ENCODE measurements at places on chromosomes 7 and 10.

DNA sequence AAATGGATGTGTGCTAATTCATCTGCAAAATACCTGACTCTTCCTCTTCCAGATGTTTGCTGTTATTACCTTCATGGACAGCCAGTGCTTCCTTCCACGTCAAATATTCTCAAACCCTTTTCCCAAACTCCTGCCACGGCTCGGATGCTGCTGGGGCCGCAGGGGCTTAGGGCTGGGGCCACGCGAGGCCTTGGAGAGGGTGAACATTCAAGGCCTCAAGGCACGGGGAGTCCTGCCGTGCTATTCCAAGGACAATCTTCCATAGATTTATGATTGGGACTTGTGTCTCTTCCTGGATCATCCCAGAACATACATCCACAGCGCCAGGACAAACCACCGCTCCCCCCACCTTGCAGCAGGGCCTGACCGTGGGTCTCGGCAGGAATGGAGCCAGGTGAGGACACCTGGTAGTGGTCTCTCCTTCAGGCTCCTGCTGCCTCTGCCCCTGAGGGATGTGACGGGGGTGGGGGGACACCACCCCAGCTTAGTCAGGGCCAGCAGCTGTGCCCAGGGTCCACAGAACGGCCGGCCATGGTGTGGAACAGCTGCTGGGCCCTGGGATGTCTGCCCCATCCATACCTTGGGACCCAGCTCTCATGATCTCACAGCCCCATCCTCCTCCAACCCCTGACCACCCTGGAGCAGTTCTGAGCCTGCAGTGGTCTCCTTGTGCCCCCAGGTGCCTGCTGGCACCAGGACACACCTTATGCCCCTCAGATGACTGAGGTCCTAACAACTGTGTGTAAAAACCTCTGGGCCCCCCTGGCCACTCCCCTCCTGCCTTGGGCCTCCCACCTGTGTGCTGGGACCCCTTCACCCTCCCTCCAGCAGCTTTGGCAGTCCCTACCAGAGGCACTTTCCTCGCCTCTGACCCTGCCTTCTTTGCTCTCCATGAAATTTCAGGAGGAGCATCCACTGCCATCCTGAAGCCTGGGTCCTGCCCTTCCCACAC, 16.7 kb downstream of the VIPR2 start:
- no peak for DNase-seq

DNA sequence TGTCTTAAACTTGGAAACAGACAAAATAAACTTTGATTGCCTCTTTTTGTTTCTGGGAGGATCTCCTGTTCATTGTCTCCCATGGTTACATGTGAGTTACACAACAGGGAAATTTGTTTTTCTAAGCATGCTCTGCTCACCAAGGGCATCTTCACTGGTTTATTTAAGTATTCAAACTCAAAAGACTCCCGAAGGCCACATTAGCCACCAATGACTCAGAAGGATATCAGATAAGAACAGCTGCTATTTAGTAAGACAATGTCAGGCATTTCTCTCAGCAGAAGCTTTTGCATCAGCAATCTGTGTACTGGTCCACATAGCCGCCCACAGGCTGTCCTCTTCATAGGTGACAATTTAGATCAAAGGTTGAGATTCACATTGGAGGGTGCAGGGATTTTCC, 19.3 kb downstream of the OR6B1 start:
- peak; percentile 92 for DNase-seq

GRCh38 chr7:12244129-12244528, 33.0 kb downstream of the TMEM106B start:
- DNase-seq = peak; percentile 8

DNA sequence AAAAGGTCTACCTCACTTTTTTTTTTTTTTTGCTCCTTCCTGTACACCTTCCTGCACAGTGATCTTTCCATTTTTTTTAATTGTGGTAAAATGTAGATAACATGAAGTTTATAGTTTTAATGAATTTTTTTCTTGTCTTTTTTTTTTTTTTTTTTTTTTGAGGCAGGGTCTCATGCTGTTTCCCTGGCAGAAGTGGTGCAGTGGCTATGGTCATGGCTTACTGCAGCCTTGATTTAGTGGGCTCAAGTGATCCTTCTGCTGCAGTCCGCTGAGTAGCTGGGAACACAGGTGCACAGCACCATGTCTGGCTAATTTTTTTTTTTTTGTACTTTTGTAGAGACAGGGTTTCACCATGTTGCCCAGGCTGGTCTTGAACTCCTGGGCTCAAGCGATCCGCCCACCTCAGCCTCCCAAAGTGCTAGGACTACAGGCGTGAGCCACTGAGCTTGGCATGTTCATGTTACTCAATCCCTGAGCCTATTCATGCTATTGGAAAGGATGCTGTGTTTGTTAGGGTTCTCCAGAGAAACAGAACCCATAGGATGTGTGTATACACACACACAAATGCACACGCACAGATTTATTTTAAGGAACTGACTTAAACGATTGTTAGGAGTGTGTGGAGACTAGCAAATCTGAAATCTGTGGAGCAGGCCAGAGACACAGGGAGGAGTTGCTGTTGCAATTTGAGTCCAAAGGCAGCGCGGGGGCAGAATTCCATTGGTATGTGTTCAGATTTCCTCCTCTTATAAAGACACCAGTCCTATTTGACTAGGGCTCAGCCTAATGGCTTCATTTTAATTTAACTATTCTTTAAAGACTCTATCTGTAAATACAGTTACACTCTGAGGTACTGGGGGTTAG, 29.1 kb downstream of the GALNT11 start:
- peak; percentile 88 for DNase-seq

DNA sequence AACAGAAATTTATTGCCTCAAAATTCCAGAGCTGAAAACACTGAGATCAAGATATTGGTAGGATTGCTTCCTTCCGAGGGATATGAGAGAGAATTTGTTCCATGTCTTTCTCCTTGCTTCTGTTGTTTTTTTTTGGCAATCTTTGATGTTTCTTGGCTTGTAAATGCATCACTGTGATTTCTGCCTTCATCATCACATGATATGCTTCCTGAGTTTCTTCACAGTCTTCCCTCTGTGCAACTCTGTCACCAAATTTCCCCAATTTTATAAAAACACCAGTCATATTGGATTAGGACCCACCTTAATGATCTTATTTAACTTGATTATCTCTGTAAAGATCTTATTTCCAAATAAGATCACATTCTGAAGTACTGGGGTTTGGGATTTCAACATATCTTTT, 14.7 kb downstream of the TMEM236 start:
- peak; percentile 37 for DNase-seq

DNA sequence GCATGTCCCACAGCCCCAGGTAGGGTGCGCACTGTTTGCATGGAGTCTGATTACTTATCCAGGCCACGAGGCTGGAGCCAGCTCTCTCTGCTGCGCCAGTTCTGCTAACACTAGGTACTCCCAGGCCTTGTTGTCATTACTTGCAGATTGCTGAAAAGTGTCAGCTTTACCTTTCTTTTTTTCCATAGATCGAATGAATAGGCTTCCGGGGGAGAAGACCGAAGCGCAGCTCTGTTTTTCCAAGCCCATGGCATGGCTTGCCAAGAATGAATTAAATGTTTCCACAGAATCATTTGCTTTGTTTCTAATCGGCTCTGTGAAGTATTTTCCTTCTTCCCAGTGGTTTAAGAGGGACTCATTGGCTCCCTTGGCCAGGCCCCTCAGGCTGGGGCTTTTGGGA, 285.8 kb downstream of the BMPER start:
- no peak for DNase-seq

DNA sequence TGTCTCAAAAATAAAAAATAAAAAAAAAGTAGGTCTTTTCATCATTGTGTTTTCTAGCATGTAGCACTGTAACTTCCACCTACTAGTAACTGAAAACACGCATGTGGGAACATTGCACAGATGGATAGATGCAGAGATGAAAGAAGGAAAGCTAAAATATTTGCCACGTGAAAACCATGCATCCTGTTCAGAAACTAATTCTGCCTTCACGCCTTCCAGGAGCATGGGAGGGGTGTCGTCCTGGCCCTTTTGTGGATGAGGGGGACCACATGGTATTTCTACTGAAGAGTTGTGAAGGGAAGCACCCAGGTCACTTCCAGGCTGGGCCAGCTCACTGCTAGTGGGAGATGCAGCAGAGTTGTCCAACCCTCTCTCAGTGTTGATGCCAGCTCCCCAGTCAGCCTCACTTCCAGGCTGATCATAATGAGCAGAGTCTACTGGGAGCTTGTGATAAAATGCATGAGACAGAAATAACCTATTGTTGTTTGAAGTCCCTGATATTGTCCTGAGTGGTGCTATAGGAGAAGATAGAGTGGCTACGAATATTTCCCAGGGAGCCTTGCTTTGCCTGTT, 287.1 kb upstream of the CELF2 start:
- no peak for DNase-seq

DNA sequence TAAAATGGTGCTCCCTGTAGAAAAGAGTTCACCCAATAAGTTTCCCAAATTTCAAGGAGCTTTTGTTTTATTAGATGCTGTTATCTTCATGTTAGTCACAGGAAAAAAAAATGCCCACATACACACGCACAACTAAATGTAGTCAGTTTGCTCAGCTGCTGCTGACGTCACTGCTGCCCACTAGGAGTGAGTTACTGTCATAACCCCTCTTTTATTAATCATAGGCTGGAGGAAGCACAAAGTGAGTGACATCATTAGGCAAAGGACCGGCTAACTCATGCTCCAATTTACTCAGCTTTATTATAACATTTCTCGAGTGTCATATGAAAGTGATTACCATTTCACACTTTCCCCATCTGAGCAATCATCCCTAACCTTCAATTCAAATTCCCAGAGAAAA, 6.7 kb upstream of the INHBA start:
- DNase-seq = peak; percentile 96

- DNase-seq = peak; percentile 17
Measured at GRCh38 chr7:28666154-28666553, 253.8 kb downstream of the CREB5 start.

GRCh38 chr10:1664333-1664964, 72.9 kb downstream of the ADARB2 start:
- DNase-seq = no peak

- DNase-seq = no peak
Measured at GRCh38 chr7:11274074-11274473, 300.4 kb downstream of the PHF14 start.

GRCh38 chr10:28879875-28880682, 202.8 kb downstream of the BAMBI start:
- peak; percentile 39 for DNase-seq

GRCh38 chr7:27210441-27211083, 10.7 kb upstream of the HOXA13 start:
- peak; percentile 45 for DNase-seq

- no peak for DNase-seq
Measured at GRCh38 chr10:81894616-81895015, 19.6 kb downstream of the NRG3 start.

- DNase-seq = peak; percentile 97
Measured at GRCh38 chr10:110857265-110858171, 14.2 kb upstream of the PDCD4 start.

GRCh38 chr10:80468806-80469421, 14.8 kb downstream of the TSPAN14 start:
- DNase-seq = no peak

- no peak for DNase-seq
Measured at GRCh38 chr7:38781991-38782390, 127.0 kb downstream of the VPS41 start.

DNA sequence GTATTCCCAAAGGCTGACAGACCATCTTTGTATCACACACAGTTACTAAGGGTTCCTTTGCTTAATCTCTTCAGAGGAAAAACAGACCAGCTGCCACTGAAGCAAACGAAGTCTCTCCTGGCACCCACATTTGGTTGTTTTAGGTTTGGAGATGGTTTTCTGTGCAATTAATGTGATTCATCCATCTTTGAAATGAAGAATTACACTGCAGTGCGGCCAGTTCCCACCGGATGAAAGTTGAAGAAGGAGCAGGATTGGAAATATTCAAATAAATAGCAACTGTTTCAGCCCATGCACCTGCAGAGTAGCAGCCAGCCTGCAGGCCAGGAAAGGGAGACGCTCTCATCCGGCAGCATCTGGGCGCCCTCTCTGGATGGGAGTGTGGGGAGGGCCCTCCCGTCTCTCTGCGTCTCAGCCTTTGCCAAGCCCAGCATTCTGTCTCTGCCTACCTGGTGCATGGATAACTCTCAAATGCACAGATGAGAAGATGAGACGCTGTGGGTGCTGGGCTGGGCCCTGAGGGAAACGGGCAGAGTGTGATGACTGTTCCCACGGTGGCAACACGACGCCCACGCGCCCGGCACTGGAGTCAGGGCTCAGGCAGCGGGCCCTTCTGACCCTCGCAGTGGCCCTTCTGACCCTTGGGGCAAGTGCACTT, 214.0 kb downstream of the PTPRN2 start:
- DNase-seq = no peak

DNA sequence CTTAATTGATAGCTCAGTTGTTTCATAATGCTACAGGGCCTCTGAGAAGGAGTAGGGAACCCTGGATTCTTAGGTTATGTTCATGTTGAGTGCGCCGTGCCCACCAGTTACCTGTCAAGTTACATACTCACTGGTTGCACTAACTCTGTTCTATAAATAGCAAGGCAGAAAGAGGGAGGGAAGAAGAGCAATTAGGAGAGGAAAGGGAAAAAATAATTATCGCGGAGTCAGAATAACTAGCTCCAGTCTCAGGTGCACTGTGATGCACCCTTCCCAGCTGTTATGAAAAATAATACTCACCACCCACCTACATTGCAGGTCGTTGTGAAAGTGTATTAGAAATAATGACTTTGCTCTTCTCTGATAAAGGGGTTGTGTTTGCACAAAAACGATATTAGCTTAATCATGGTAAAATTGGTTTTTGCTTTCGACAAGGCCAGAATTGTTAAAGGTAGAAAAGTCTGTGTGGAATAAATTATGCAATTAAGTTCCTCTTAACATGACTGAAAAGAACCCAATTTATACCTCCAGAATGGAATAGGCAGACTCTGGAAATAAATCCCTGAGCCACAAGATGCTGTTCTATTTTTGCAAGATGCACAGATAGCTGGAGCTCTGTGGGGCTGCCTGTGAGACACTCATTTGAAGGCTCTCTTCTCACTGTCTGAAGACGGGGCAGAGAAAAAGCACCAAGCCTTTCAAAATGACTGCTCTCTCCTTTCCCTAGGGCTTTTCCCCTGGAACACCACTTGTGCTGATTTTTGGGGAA, 137.6 kb upstream of the PITRM1 start:
- DNase-seq = no peak

DNA sequence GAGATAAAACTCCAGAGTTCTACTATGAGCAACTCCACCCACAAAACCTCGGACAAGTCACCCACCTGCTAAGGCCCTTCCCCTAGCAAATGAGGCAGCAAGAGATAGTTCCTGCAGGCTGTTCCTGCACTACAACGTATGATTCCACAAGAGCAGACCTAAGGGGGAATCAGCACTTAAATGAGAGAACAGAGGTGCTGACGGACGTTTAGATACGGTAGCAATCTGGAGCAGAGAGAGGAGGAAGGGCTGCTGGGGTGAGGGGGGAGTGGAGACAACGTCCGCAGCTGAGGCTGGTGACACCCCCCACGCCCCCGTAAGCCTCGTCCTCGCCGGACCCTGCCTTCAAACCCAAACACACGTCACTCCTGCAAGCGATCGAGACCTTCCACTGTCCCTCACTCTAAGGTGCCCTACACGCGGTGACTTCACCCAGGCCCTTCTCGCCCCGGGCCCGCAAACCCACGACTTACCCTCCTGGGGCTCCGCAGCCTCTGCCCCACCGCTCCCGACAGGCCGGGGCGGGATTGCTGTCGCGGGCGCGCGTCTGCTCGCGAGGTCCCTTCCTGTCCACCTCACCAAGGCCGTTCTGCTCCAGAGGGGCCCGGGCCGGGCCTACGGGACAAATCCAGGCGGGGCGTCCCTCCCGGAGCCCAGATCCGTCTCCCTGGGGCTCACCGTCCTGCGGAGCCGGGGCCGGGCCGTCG, 635 bp downstream of the ZNF12 start:
- peak; percentile 25 for DNase-seq

- peak; percentile 77 for DNase-seq
Measured at GRCh38 chr10:72171175-72171630, 44.6 kb upstream of the ANAPC16 start.
